Hematopoietic multipotent progenitor cell treated with erythropoietin and hydrocortisone succinate and interleukin-3 and kit ligand, for 8 days (in vitro differentiated cells): ENCODE measurements at places on chromosomes 3 and 15.

DNA sequence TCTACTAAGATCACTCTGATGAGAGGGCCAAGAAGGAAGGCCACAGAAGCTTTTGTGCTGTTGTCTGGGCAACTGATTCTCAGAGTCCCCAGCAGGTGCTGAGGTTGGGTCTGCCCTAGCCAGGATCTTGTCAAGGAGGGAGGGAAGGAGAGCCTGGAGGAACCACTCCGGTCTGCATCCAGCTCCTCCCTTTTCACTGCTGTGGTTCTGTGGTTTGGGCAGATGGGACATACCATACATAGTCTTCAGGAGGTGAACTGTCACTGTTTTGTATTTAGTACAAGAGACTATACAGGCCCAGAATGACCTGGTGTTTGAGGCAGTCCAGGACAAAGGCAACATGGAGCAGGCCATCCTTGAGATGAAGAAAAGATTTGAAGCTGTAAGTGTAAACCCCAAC lies 21.9 kb downstream of the C3orf62 start:
- peak; percentile 40 for DNase-seq

DNA sequence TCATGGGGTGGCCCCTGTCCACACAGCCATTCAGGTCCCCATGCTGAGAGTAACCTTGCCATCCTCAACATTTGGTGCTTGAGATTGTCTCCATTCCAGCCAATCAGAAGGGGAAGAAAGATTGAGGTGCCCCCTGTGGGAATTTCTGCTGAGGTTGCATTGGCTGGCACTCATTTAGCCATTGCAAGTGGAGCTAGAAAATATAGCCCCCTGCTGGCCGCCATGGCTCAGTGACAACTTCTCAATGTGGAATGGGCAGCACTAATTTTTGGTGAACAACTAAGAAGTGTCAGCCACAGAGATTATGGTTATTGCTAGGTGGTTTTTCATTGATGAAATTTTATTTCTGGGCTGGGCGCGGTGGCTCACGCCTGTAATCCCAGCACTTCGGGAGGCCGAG lies 22.0 kb downstream of the COL6A6 start:
- DNase-seq: peak; percentile 77

GRCh38 chr15:63915209-63915872 lies 81.6 kb upstream of the HERC1 start:
- DNase-seq: no peak

GRCh38 chr3:115275896-115276295 lies 128.8 kb upstream of the ZBTB20 start:
- no peak for DNase-seq
